Skeletal muscle cell (primary cell): ENCODE measurements at places on chromosomes 6 and 20.
A peak's percentile ranks its signal among the peaks of the same experiment; 100 is the strongest.

GRCh38 chr6:37922563-37922962, 103.0 kb downstream of the ZFAND3 start:
- DNase-seq = no peak

DNA sequence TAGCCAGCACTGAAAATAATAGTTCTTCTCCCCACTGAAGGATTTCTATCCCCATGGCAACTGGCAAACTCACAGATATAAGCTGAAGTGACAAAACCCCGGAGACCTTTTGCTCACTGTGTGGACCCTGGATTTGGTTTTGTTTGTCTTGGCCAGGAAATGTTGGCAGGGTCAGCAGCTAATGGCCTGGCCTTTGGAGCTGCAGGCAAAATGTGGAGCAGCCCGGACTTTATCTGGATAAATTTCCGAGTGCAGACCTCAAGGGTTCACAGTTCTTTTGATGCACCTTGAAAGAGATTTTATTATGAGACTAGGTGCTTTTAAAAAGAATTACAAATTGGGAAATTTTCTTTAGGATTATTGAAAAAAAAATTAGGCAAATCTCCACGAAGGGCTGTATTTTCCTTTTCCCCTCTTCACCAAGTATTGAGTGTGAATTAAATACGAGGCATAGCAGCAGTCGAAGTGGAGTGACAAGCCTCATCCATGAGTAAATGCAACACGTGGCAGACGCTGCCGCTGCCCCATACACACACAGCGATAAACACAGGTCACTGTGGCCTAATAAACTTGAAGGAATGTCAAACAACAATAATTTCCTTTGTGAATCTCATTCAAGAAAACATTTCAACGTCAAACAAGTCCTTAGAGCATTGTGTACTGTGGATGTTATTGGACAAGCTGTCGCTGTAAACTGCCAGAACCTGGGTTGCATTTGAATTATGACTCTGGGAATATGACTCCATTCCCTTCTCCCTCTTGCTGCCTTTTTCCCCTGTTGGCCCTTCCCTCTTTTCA, 35.1 kb upstream of the CCN6 start:
- DNase-seq = peak; percentile 39

DNA sequence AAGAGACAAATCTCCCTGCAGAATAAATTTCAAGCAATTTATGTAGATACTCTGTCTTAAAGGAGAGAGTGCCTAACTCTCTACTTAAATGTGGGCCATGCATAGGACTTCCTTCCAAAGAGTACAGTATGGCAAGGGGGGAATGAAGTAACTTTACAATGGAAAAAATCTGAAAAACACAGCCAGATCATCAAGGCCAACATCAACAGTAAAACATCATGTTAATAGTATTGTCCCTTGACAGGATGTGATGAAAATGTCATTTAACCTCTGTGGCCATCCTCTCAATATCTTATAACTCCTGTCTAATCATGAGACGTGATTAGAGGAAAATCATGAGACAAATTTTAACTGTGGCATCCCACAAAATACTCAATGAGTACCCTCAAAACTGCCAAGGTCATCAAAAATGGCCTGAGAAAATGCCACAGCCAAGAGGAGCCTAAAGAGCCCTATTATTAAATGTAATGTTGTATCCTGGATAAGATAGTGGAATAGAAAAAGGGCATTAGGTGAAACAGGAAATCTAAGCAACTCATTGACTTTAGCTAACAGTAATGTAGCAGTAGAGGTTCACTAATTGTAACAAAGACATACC, 47.5 kb downstream of the CNBD2 start:
- DNase-seq = no peak

DNA sequence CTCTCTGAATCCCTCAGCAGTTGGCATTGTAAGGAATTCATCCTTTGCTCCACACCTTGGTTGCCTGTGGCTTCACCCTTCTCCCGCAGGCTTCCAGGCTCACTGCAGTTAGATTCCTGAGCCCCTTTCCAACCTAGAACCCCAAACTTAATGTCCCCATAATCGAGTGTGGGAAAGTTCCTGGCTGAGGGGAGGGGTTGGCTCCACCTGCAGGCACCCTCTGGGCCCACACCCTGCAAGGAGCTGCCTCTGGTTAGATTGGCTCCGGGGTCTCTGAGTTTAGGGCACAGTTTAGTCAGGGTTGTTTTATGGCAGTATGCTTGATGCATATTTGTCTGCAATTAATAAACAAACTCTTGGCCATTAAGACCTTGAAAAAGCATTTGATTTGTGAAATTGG, 63.4 kb downstream of the MTHFD1L start:
- DNase-seq = no peak

GRCh38 chr20:63736893-63737694, 630 bp downstream of the LIME1 start:
- DNase-seq = no peak

DNA sequence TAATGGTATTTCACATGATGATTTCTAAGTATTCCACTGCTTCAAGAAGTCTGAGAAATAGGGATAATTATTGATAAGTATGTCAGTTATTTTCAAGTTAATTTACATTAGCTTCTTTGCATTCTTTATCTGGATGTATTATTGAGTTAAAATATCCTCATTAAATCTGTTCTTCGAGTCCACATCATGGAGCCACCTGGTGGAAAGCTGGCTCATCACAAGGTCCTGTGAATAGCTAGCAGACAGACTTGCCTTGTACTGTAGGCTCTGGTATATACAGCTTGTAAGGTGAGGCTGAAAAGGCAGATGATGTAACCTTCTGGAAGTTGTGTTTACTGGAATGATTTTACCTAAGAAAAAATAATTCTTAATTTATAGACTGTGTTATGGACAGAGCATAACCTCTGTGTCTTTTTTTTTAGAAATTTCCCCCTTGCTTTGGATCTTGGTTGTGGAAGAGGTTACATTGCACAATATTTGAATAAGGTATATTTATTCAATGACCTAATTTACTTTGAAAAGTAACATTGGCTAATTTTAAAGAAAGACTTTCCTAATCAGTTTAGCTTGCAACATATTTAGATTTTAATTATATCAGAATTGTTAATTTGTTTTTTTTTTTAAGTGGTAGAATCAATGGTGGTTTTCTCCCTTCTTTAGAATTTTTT, 3.5 kb downstream of the NDUFAF5 start:
- no peak for DNase-seq

DNA sequence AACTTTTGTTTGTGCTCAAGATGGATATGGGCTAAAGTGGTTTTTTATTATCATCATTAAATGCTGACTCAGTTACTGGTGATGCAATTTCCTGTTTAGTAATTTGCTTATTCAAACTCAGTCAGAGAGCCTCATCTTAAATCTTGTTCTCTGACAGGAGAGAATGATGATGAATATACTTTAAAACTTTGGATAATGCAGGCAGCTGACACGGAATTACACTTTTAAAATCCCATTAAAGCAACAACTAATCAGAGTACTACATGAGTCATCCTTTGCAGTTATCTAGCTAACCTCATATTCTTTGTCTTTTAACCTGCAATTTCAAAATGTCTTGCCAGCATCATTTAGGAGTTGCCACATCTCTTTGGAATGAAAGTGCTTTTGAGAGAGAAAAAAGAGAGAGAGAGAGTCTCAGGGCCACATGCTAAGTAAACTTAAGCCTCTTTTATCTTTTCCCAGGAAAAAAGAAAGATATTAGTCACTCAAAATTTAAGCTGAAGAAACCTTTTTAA, 9.2 kb upstream of the C6orf141 start:
- peak; percentile 88 for DNase-seq
